ENCODE measurements at places on chromosomes 16 and 17. TPM values are rescaled to one million over a fixed set of nuclear protein-coding genes. Genes with fewer than 3 reads are reported as not detected.

Gene HOXB4
- total RNA-seq = not detected

Gene RHBDF1
- total RNA-seq = 57.6 TPM

Gene CCL3
- not detected for total RNA-seq

GRCh38 chr16:53518550-53519416 lies 15.8 kb upstream of the AKTIP start:
- DNase-seq = no peak

DNA sequence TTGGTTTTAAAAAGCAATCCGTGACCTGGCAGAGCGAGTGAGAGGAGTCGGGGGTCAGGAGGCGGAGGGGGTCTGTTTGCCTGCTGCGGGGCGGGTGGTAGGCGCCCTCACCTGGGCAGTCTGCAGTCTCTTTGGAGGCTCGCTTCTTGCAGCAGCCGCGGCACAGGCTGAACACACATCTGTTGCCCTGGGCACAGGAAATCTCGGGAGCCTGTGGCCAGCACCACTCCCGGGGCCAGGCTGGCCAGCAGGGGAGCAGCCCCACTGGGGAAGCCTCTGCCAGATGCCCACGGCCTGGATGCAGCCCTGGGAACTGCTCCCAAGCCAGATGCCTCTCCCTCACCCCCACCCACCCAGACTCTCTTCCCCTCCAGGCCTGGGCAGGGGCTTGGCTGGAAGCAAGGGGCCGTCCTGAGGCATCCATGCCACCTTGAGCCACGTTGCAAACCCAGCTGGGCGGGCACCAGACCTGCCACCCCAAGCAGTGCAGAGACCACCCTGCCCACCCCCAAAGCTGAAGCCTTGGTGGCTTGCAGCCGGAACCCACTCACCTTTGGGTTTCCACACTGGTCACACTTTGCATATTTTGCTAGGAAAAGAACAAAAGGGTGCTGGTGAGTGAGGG lies 6.6 kb downstream of the GPS1 start:
- no peak for DNase-seq

- no peak for DNase-seq
Observed at GRCh38 chr17:83200231-83200699, 120.9 kb downstream of the METRNL start.

GRCh38 chr17:10724546-10725195 lies 5.2 kb downstream of the TMEM220 start:
- no peak for DNase-seq

GRCh38 chr17:73582821-73583220 lies 61.4 kb downstream of the SDK2 start:
- DNase-seq = no peak

- DNase-seq = no peak
Observed at GRCh38 chr17:67520916-67521774, 144.1 kb downstream of the PITPNC1 start.

DNA sequence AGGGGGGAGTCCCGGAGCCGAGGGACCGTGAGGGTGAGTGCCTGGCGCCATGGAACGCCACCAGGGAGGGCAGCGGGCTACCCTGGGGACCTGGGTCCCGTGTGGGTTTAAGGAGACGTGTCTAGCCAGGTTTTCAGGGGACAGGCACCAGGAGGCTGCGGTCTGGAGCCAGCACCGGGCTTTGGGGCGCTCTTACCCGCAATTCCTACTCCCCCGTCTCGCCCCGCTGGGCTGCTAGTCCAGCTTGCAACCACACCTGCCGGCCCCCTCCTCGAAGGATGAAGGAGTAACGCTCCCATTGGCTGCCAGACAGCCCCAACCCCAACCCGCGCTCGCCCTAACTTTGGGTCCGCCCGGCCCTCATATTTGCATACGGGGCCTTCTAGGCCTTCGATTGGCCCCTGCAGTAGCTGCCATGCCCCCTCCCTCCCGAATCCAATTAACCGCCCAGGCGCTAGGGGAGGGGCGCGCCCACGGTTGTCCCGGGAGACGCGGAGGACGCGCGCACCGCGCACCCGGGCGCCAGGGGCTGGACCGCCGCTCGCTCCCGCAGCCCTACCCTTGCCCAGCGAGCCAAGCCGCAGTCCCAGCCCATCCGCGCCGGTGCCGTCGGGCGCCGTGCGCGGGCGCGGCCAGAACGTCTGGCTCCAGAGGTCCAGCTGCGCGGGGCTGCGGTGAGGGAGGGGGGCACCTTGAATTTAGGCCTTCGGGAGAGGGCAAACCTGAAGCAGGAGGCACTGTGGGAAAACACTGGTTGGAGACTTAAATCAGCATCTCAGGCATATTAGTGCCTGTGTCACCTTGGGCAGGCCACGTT lies at the start of gene TTLL6:
TTLL6 (minus strand) TSS at position 456 of the 817 bp plus-strand sequence; CDS start at position 299, 157 bp downstream.
- DNase-seq = peak; percentile 86

GRCh38 chr16:23131036-23131435 lies 18.2 kb downstream of the USP31 start:
- DNase-seq = no peak

DNA sequence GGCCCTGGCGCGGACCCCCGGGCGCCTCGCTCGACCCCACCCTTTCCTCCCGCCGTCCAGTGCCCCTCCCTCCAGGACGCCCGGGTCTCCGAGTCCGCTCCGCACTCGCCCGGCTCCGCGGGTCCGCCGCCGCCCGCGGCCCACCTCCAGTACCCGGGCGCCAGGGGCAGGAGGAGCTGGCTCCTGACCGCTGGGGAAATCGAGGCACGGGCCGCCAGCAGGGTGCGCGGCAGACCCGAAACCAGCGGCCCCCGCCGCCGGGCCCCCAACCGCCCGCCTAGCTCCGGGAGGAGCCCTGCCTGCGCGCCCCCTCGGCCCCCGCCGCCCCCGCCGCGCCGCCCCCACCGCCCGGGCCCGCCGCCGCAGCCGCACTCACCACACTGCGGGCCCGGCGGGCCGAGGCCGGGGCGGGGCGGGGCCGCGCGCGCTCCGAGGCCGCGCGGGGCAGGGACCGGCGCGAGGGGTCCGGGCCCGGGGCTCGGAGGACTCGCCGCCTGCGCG lies 333 bp downstream of the MAFG start:
- no peak for DNase-seq

DNA sequence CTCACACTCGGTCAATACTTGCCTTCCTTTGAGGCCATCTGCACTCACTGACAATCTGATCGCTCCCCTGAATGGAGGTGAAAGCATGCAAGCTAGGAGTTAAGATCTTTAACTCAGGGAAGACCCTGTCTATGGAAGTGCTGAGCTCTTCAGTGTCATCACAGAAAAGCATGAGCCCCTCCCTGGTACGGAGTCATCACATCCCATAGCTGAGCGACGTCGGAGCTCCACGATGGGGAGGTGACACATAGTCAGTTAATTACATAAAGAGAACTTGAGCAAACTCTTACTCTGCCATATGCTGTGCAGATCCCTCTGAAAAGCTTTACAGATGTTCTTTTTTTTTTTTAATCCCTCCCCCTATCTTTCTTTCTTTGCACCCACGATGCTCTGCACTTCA lies 463.2 kb downstream of the WWOX start:
- DNase-seq = no peak

DNA sequence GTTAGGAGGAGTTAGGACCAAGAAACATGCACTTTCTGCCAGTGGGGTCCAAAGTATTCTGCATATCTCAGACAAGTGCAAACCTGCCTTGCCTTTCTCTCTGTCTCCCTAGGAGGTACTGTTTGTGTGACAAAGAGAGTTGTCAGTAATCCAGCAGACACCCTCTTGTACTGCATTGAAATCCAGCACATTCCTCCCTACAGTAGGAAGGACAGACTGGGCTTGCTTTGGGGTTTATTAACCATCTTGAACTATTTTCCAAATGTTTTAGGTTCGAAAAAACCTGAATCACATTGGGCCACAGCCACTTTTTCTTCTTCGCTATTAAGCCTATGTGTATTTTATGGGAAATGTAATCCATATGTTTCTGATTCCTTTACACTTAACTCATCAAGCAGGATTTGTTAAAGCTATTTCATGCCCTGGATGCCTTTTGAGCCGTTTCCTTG lies 204.2 kb upstream of the KCNJ16 start:
- no peak for DNase-seq

- no peak for DNase-seq
Observed at GRCh38 chr17:62188713-62189112, 123.6 kb upstream of the MED13 start.

DNA sequence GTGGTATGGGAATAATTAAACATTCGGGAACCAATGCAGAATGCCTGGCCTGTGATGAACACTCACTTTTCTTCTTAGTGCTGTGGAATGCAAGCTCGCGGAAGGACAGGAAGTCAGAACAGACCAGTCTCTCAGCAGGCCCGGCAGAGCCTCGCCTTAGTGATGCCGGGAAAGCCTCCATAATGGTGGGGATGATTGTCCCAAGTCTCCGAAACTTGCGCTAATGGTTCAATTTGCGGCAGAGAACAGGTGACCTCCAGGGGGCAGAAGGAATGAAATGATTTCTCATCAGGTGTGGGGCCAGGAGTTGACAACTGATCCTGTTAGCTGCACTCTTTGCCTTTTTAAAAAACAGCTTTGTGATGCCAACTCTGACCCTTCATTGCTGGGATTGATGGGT lies 170.6 kb downstream of the GSG1L start:
- no peak for DNase-seq

GRCh38 chr16:53605831-53606400 lies 97.7 kb downstream of the RPGRIP1L start:
- no peak for DNase-seq

DNA sequence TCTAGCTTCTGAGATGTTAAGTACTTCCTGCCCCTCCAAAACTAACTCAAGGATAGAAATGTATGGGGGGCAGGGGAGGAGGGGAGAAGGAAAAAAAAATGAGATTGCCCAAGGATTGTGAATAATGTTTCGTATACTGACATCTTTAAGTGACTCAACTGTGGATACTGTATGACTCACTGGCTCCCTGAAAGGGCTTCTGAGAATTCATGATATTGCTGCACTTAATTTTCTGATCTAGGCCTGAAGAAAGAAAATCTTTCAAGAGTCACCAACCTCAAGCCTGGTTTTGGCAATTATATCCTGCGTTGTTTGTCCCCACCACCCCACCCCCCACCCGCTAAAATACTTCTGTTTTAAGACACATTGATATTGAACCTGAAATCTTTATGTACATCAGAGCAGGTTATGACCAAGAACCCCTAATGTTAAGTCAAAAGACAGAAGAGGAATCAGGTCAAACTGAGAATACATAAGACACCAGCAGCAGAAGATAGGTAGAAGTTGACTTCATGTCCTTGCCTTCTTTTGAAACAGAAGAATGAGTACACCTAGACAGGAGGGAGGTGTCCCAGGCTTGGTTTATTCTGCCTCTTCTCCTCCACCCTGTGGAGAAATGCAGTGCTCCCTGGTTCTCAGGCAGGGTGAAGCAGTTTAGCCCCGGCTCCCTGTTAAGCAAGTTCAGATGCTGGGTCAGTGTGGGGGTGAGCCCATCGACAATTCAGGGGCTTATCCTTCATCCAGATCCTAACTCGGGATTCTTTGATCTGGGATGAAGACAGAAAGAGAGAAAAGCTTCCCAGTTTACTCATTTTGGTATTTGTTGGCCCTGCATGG lies 3.3 kb upstream of the FBXL20 start:
- no peak for DNase-seq
